ENCODE measurements at places on chromosomes 16 and 17.

DNA sequence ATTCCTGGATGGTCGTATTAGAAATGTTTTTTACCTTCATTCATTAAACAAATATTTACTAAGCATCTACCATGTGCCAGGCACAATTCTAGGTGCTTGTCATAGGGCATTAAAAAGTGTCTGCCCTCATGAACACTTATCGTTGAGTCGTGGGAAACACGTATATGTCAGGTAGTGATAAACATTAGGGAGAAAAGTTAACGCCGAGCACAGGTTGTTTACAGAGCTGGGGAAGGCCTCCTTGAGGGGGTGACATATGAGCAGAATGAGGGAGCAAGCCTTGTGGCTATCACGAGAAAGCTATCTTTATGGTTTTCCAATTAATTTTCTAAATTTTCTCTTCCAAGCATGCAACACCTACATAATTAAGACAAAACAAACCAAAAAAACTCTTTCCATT lies 985 bp upstream of the ZNF213 start:
- DNase-seq = no peak

DNA sequence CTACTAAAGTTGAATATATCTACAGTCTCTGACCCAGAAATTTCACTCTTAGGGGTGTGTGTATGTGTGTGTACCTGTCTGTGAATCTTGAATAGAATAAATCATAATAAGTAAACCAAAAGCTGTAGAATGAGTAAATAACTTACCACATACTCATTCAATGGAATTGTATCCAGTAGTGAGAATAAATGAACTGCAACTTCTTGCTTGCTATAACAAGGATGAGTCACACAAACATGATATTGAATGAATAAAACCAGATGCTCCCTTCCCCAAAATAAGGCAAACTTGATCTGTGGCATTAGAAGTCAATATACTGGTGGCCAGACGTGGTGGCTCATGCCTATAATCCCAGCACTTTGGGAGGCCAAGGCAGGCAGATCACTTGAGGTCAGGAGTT lies 259.8 kb upstream of the MON1B start:
- DNase-seq = no peak

- DNase-seq = no peak
Measured at GRCh38 chr17:64117981-64118979, 11.7 kb downstream of the ERN1 start.

GRCh38 chr16:24668481-24669061 lies 60.9 kb upstream of the TNRC6A start:
- DNase-seq = no peak

DNA sequence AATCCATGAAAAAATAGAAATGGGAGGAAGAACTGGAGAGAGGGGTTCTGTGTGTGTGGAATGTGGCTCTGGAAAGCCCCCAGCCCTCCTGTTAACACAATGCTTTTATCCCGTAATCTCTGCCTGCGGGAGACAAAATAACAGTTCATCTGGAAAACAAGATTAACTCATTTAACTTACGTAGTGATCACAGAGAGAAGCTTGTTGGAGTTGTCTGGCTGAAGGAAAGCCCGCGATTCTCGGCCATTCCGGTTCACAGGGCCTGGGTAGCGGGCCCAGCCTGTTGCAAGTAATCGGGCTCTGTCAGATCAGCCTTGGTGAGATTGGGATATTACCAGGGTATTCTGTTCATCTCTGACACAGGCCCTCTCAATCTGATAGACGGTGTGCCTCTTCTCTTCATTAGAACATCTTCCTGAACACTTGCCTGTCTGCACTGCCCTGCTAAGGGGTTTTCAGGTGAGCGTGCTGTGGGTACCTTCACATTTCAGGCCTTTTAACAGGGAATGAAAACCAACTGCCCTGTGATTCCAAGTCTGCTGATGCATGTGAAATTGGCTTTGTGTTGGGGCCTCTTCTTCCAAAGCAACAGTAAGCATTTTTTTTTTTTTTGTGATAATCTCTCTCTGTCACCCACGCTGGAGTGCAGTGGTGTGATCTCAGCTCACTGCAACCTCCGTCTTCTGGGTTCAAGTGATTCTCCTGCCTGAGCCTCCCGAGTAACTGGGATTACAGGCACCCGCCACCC lies 609.9 kb downstream of the WWOX start:
- DNase-seq = no peak

DNA sequence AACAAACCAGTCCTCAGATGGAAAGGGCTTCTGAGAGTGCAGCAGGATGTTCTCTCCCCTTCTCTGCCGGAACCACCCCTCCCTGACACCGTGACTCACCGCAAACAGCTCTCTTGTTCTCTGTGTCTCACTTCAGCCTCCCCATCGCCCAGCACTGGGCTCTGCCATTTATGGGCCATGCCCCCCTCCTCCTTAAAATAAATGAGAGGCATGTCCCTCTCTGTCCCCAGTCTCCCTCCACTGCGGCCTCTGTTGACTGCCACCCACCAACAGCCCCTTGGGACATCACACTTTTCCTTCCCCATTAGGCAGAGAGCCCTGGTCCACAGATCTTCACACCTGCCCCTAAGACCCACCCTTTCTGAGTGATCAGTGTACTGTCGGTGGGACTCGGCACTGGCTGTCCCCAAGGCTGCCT lies 6.3 kb downstream of the CCDC102A start:
- DNase-seq = peak; percentile 86

DNA sequence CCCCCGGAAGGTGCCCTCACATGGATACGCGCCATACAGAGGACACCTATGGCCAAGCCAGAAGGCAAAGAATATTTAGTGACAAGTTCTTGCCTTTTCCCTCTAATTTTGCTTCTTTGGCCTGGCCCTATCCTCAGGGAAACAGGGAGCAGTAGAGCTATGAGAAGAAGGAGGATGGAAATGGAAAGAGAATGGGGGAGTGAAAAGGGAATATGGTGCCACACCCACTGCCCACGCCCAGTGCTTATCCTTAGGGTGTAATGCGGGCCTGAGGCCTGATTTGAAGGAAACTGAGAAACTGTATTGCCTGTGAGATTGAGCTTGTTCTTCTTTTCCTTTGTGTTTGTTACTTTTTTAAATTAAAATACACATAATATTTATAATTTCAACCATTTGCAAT lies 255.1 kb downstream of the HS3ST3A1 start:
- no peak for DNase-seq

GRCh38 chr16:20803192-20803560 lies 3.1 kb downstream of the ERI2 start:
- DNase-seq = no peak

GRCh38 chr17:1870592-1870991 lies 40.8 kb downstream of the RPA1 start:
- DNase-seq = no peak

Measured in CD4-positive, alpha-beta T cell (primary cell).